Ovary (tissue), 10 donors: ENCODE measurements at places on chromosomes 2 and 18.

GRCh38 chr2:190482451-190482850 lies 52.1 kb downstream of the NEMP2 start:
- no peak for DNase-seq

DNA sequence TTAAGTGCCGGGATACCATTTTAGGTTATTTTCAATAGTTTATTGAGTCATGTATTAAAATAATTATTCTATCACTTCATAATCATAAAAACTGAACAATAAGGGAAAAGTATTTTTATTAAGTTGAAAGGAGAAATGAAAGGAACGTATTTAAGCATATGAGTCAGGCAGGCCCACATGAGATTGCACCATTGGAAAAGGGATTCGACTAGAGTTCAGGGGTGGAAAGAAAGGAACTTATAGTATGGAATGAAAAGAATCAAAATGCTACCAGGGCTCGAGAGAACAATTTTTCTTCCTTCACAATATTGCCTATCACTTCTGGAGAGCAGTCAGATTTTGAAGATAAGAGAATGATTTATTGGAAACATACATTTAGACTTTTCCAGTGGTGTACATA lies 516.5 kb upstream of the NETO1 start:
- no peak for DNase-seq

DNA sequence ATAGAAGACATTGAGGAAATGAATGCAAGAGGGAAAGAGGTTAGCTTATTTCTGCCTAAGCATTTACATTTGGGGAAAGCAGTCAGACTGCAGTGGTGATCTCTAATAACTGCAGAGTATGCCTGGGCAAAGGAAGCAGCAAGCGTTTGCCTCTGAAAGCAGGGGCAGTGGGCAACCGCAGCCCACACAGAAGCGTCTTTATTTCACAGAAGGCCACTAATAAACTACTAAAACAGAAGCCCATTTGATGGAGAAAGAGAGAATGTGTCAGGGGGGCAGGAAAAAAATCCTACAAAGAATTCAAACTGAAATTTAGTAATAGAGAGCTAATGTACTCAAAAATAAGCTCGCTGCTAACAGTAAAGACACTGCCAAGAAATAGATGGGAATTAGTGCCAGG lies 53.1 kb downstream of the LRRTM4 start:
- no peak for DNase-seq

DNA sequence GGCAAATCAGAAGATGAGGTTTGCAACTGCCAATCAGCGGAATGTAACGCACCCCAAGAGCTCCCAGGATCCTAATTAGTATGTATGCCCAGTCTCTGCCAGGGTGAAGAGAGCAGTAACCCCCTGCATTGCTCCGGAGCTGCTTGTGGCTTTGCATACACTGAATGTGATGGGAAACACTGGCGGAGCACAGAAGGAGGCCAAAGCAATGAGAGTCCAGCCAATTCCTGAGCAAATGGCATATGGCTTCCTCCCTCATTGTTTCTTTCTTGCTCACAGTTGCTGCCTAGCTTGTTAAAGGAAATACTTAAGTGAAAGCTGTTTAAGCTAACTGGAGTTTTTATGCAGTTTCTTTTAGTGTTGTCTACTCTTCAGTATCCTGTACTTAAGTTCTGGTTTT lies 343.5 kb upstream of the NT5C1B start:
- no peak for DNase-seq

DNA sequence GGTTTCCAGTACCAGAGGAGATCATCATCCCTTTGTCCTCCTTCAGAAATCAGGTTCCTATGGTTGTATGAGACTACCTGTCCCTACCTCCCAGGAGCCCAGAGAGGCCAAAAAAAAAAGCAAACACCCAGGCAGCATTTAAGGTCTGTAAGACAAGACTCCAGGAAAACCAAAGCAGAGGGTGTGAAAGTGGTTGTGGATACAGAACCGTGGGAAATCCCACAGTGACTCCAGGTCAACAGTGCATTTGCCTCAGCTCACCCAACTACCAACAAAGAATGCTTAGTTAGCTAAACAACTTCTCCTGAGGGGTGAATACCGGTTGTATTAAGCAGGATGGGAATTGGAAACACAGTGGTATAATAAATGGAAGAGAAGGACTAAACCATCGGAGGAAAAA lies 83.6 kb downstream of the LBH start:
- no peak for DNase-seq

- DNase-seq, result peak; percentile 12
Measured at GRCh38 chr18:34977838-34978532, 63.2 kb upstream of the MAPRE2 start.
